ENCODE measurements at places on chromosomes 4 and X. TPM values are rescaled to one million over a fixed set of nuclear protein-coding genes. Genes with fewer than 3 reads are reported as not detected.

GRCh38 chrX:70405003-70405402, 18.1 kb upstream of the GDPD2 start:
- H3K4me1 ChIP-seq: no peaks in the 10 kb centered on the region
- no peak overlapping the region for H3K27ac ChIP-seq
- no peaks in the 10 kb centered on the region for H3K27me3 ChIP-seq

DNA sequence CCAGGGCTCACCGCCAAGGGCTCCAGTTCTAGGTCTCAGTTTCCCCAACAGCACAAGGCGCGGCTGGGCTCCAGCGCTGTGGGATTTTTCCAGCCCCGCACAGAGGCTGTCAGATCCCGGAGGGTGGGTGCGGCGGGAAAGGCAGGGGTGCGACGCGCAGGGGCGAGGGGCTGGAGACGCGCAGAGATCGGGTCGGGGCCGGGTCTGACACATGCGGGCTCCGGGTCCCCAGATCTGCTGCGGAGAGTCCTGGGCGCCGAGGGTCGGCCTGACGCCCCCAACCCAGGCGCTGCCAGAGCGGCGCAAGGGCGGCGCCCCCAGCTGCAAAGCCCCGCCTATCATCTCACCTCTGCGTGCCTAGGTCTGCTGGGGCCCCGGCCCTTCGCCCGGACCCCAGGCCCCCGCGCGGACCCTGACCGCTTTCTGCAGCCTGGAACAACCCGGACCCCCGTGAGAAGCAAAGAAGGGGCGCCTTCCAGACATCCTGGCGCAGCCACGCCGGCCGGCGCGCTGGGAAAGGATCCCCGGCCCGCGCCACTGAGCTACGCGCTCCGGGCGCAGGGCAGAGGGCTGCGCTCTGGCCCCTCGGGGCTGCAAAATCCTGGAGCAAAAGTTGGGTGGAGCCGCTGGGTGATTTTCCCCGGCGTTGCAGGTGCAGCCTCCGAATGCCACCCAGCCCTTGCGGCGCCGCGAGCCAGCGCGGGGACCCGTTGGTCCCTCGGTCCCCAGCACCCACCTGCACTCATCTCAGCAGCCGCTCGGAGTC, 486 bp downstream of the ABLIM2 start:
- no peak for DNase-seq
- H3K27ac ChIP-seq: peak overlapping the region; percentile 94
- H3K4me1 ChIP-seq: peaks cover 44% of the 10 kb centered on the region
- H3K4me3 ChIP-seq: peak overlapping the region; percentile 88
- no peaks in the 10 kb centered on the region for H3K36me3 ChIP-seq
- no peaks in the 10 kb centered on the region for H3K27me3 ChIP-seq

DNA sequence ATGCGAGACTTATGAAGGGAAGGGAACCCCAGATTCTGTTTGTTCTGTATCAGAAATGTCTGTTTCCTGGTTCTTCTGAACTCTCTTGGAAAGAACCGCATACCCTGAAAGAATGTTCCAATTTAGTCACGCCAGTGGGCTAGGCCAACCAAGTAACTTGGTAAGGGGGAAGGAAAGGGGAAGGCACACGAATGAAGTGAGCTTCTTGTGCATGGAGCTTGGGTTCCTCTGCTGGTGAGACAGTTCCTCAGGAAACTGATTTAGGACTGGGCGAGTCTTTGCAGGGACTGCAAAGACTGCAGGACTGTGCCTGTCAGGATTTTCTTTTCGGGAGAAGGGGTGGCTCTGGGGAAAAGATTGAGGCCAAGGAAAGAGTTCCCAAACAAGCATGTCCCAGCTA, 35.6 kb downstream of the FRMPD3 start:
- no peaks in the 10 kb centered on the region for H3K4me1 ChIP-seq
- H3K36me3 ChIP-seq: no peaks in the 10 kb centered on the region
- DNase-seq: no peak
- H3K27me3 ChIP-seq: peaks cover 3% of the 10 kb centered on the region
- H3K27ac ChIP-seq: no peak overlapping the region

DNA sequence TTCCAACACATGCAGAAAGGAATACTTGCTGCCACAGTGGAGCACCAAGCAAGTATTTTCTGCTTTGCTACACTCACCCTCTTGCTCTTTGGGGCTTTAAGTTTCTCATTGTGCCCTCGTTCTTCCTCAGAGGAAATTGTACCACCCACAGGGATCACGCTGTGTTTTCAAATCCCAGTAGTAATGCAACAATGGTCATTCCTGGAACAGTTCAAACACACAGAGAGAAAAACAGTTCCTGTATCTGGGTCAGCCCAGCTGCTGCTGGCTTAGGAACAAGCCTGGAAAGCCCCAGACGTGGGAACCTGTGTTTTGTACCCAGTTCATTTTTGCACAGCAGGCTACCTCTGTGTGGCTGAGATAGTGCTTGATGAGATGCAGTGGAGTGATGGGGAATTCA, 907.8 kb downstream of the STPG2 start:
- H3K36me3 ChIP-seq: no peaks in the 10 kb centered on the region
- H3K4me3 ChIP-seq: no peak overlapping the region
- DNase-seq: no peak
- no peak overlapping the region for H3K27ac ChIP-seq

- no peaks in the 10 kb centered on the region for H3K4me1 ChIP-seq
- no peaks in the 10 kb centered on the region for H3K27me3 ChIP-seq
- no peak overlapping the region for H3K4me3 ChIP-seq
These were observed 2094.5 kb upstream of the TENM3 start for GRCh38 chr4:180148737-180149136.

DNA sequence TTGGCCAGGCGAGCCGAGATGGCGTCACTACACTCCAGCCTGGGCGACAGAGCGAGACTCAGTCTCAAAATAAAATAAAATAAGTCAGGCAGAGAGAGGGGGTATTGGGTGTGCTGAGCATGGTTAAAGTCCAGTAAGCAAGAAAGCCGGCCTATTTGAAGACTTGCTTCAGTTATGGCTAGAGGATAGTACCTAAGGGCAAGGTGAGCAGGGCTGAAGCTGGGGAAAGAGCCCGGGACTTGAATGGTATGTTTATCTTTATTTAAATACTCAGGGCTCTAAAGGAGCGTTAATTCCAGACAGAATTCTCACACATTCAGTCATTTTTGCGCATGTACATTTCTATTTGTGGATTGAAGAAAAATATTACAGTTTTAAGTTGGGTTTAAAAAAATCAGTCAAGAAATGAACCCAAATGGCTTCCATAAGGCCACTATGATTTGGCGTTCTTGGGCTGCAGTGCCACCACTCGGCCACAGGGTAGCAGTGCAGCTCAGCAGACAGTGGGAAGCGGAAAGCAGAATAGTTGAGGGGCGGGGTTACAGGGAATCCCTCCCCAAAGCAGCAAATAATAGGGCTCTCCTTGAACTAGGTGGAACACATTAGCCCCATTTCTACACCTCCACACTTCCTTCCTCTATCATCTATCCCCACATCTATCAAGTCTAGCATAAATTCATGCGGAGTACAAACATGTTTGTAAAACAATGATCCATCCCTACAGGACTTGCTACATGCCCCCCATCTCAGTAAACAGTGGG, 37.2 kb upstream of the SH3D19 start:
- peak; percentile 76 for DNase-seq
- H3K4me3 ChIP-seq: no peak overlapping the region
- H3K27ac ChIP-seq: no peak overlapping the region
- H3K36me3 ChIP-seq: no peaks in the 10 kb centered on the region
- H3K4me1 ChIP-seq: peaks cover 7% of the 10 kb centered on the region

- H3K27me3 ChIP-seq: no peaks in the 10 kb centered on the region
- no peak for DNase-seq
- no peaks in the 10 kb centered on the region for H3K36me3 ChIP-seq
- no peak overlapping the region for H3K27ac ChIP-seq
- H3K4me1 ChIP-seq: no peaks in the 10 kb centered on the region
- no peak overlapping the region for H3K4me3 ChIP-seq
These were observed 53.3 kb downstream of the MED28 start for GRCh38 chr4:17667653-17668201.

DNA sequence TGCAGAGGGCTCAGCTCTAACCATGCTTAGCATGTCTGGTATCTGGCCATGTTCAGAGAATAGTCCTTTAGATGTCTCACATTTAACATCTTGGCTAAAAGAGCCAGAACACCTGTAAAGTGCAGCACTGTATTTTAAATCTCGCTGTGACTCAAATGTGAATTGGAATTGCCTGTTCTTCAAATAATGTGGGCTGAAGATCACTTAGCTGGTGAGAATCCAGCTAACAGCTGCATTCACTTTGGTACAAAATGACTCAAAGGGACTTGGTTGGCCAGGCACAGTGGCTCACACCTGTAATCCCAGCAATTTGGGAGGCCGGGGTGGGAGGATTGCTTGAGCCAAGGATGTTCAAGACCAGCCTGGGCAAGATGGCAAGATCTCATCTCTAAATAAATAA, 63.5 kb upstream of the PLAC8 start:
- no peaks in the 10 kb centered on the region for H3K4me1 ChIP-seq
- H3K4me3 ChIP-seq: no peak overlapping the region
- H3K27me3 ChIP-seq: no peaks in the 10 kb centered on the region

DNA sequence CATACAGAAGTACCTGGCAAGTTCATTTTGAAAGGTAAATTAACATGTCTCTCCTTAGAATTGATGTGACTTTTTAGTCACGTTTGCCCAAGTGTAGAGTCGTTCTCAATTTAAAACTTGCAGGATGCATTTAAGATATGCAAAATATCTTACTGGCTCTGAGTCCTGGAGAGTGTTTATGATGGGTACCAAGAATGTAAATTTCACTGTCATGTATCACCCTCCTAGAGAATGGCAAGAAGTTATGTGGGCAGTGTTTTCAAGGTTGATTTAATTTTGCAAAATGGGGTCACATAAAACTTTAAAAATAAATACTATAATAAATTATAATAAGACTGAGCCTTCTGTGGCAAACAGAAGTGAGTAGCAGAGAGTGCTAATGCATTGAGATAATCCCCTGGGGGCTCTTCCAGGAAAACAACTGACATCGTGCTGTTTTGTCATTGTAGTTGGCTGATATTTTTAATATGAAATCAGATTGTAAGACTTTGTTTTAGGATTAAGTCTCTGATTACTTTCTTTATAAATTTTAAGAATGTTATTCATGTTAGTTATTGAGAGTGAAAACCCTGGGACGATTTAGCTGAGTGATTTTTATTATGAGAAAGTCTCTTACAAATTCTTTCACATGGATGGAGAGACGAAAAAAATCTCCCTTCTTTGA, 103.0 kb downstream of the AFF1 start:
- no peak overlapping the region for H3K4me3 ChIP-seq
- no peak for DNase-seq
- no peaks in the 10 kb centered on the region for H3K27me3 ChIP-seq
- peak overlapping the region; percentile 95 for H3K27ac ChIP-seq
- no peaks in the 10 kb centered on the region for H3K36me3 ChIP-seq
- H3K4me1 ChIP-seq: peaks cover 100% of the 10 kb centered on the region

- H3K36me3 ChIP-seq: no peaks in the 10 kb centered on the region
- H3K27me3 ChIP-seq: peaks cover 10% of the 10 kb centered on the region
- H3K4me3 ChIP-seq: no peak overlapping the region
- no peaks in the 10 kb centered on the region for H3K4me1 ChIP-seq
- no peak overlapping the region for H3K27ac ChIP-seq
These were observed 2.9 kb downstream of the ANOS1 start for GRCh38 chrX:8728932-8729535.

- no peak overlapping the region for H3K4me3 ChIP-seq
- DNase-seq: no peak
- no peaks in the 10 kb centered on the region for H3K36me3 ChIP-seq
- H3K4me1 ChIP-seq: peaks cover 11% of the 10 kb centered on the region
- H3K27ac ChIP-seq: peak overlapping the region; percentile 70
- H3K27me3 ChIP-seq: no peaks in the 10 kb centered on the region
These were observed 3.8 kb downstream of the G6PD start for GRCh38 chrX:154542723-154543424.

DNA sequence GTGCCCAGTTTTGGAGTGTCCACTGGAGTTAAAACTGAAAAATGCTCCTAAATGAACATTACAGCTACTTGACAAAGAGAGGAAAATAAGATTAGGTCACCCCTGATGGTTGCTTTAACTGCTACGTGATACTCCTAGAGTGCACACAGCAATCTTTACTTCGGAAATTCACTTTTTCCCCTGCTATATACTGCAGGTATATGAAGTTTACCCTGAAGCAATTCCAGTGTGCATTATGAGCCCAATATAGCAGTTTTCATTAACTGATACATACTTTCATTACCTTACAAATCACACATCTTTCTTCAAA, 773 bp upstream of the ZNF827 start:
- no peaks in the 10 kb centered on the region for H3K36me3 ChIP-seq
- peak overlapping the region; percentile 94 for H3K27ac ChIP-seq
- DNase-seq: no peak

- no peak for DNase-seq
- H3K4me1 ChIP-seq: no peaks in the 10 kb centered on the region
- no peaks in the 10 kb centered on the region for H3K27me3 ChIP-seq
- no peak overlapping the region for H3K27ac ChIP-seq
- no peaks in the 10 kb centered on the region for H3K36me3 ChIP-seq
These were observed 12.3 kb downstream of the LRP2BP start for GRCh38 chr4:185383451-185383850.

DNA sequence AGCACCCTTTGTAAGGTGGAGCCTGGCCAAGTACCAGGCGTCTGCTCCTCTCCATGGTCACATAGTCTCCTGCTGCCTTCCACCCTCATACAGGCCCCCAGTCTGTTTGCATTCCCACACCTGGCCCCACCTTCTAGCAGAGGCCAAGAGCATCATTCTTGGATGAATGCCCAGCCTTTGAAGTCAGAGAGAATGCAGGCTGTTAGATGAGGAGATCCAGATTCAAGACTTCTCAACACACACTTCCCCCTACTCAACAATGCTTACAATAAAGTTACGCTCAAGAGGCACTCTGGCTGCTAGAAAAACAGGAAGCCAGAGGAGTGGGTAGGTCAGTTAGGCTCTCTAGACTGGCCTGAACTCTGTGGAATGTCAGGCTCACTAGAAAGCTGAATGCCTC, 43.3 kb downstream of the SHROOM4 start:
- no peaks in the 10 kb centered on the region for H3K4me1 ChIP-seq
- no peak overlapping the region for H3K27ac ChIP-seq
- peaks cover 5% of the 10 kb centered on the region for H3K27me3 ChIP-seq
- no peak for DNase-seq

DNA sequence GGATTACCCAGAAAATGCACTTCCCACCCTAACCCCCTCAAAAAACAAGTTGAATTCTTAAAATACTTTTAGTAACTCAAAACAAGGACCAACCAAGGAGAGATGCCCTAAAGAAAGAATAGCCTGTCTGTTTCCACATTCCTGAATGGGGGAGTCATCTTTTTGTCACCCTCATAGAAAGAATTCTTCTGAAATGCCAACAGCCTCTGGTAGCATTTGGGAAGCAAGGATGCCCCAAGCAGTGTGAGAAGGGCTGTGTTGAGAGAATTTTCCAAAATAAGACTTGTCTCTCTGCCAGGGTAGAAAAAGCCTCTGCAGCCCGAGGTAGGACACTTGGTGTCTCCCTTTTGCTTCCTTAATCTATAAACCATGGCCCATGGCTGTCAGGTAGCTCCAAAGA, 173.1 kb upstream of the VCX3A start:
- no peak for DNase-seq
- no peaks in the 10 kb centered on the region for H3K36me3 ChIP-seq
- no peak overlapping the region for H3K27ac ChIP-seq
- H3K4me3 ChIP-seq: no peak overlapping the region
- H3K4me1 ChIP-seq: no peaks in the 10 kb centered on the region

VCX3B gene
- not detected for total RNA-seq

PLRG1 gene
- total RNA-seq: 30.7 TPM

MUC7 gene
- not detected for total RNA-seq

PNMA6A gene
- total RNA-seq: 0.36 TPM

UGT2B15 gene
- not detected for total RNA-seq

PPP4R3C gene
- not detected for total RNA-seq

FRAS1 gene
- 0.64 TPM for total RNA-seq
